ENCODE measurements at places on chromosomes 7 and 10.

GRCh38 chr7:69739931-69740431 lies 141.7 kb downstream of the AUTS2 start:
- DNase-seq = no peak

GRCh38 chr10:121800146-121800545 lies 127.7 kb downstream of the ATE1 start:
- no peak for DNase-seq

- no peak for DNase-seq
Measured at GRCh38 chr10:8876171-8876570, 821.7 kb downstream of the GATA3 start.

DNA sequence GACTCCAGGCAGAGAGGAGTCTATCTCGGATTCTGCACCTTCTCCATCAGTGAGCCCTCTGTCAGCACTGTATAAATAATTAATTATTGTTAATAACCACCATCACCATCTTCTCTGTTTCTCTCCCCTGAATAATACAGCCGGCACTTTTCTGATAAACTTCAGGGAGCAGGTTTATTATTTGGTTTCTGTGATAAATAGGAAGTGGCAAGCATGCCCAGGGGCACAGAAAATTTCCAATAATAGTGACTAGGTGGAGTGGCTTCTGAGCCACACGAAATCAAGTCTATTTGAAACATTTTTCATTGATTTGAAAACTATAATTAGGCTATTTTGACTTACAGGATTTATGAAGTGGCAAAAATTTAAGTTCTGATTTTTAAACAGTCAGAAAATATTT lies 186.8 kb upstream of the TMEM229A start:
- DNase-seq = no peak

- no peak for DNase-seq
Measured at GRCh38 chr7:151351027-151351426, 9.4 kb downstream of the NUB1 start.

DNA sequence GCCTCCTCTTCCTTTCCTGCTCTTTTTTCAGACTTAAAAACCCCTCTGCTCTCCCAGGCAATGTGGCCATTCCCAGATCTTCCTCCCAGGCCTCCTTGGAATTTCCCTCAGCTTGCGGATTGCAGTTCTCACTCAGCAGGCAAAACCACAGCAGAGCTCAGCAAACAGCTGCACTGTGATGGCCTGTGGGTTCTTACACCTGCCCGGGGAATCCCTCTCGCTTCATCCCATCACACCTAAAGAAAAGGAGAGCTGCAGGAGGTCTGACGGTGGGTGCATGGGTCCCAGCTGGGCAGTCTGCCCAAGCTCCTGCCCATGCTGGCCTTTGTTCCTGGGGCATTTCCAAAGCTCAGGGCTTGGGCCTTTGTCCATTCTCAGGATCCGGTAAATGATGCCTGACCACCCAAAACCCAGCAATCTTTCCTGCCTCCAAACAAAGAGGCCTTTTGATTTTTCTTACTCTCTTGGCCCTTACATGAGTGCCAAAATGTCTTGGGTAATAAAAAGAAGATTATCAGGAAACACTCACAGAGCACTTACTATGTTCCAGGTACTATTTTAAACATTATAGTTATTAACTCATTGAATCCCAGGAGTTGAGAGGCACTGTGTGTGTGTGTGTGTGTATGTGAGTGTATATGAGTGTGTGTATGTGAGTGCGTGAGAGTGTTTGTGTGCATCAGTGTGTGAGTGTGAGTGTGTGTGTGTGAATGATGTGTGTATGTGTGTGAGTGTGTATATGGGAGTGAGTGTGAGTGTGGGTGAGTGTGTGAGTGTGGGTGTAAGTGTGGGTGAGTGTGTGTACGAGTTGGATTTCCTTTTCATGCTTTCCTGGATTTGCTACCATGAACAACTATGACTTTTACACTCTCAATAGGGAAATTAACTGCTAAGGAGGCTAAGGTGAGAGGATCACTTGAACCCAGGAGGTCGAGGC lies 64.5 kb upstream of the PODXL start:
- no peak for DNase-seq

DNA sequence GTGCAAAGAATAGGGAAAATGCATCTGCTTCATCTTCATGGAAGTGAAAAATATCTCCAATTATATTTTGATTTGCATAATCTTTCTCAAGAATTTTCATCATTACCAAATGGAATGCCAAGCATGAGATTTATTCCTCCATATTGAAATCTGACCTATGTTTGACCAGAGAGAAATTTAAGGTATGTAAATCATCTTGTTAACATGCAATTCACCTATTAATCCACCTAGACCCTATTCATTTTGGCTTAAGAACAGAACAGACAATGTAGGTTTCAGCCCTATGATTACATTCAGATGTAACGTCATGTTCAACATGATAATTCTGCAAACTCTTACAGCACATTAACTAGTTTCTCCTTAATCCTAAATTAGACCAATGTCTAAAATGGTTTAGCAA lies 30.8 kb upstream of the TMEM140 start:
- DNase-seq = no peak

- no peak for DNase-seq
Measured at GRCh38 chr7:111390000-111390399, 172.3 kb downstream of the IMMP2L start.

DNA sequence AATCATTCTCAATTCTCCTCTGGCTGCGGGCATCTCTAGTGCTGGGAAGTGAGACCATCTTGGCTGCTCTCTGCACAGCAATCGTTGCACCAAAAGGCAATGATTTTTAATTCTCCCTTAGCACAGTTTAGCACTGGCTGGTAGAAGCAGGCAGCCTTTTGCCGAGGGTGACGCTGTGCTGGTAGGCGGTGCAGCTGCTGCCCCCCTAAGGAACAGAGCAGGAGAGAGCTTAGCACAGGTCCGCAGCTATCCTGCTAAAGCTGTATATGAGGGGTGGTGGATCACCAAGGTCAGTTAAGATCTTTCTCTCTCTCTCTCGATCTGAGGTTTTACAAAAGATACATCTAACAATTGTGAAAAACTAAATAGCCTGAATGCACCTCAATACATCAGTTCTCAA lies 390.1 kb downstream of the GATA3 start:
- peak; percentile 19 for DNase-seq

DNA sequence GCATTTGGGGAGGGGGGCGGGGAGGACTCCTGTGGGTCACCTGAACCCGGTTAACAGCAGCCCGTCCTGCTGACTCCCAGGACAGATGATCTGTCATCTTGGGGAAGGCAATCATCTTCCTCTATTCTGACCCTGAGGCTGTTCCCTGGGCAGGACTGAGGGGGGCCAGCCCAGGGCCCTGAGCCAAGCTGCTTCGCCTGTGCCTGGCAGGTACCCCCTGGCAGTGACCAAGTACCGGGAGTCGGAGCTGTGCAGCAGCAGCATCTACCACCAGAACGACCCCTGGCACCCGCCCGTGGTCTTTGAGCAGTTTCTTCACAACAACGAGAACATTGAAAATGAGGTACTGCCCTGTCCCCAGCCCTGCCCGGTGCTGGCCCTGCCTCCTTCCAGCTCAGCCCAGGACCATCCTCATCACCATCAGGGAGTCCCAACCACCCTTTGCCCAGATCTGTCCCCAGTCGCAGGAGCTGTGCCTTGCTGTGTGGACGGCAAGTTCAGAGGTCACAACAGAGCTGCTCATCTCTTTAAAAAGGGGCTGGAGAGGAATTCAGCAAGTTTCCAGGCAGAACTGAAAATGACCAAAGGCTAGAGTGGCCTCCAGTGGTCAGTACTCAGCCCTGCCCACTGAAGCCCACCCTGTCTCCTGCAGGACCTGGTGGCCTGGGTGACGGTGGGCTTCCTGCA lies 8.1 kb downstream of the AOC1 start:
- no peak for DNase-seq

- DNase-seq = no peak
Measured at GRCh38 chr7:116777651-116778281, 84.6 kb upstream of the CAPZA2 start.

- no peak for DNase-seq
Measured at GRCh38 chr7:101744588-101744987, 72.8 kb upstream of the CUX1 start.

DNA sequence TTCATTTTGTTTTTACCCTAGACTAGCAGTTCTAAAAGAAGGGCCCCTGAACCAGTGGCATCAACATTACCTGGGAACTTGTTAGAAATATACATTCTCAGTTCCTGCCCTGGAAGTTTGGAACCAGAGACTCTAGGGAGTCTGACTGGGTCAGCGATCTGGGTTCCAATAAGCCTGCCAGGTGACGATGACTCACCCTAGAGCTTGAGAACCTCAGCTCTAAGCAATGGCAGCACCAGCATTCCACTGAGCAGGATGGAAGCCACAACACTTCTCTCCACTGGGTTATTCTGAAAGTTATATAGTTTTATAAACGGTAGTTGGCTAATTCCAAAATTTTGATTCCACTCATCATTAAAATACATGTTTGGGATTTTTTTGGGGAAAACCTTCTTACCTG lies 97.0 kb upstream of the AMPH start:
- DNase-seq = no peak

DNA sequence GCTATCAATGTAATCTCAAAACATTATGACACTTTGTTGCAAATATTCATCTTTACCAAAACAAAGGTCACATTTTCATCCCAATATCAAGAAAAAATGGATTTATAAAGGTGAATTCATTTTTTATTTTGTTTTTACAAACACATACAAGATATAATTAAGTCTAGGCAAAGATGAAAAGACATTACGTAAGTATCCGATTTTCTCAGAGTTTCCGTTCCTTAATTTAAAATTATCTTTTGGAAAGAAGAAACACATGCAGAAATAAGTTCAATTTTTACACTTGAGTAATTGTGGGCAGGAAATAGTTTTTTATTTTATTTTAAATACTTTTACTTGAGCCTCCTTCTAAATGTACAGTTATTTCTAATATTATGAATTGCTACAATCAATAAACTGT lies 24.6 kb downstream of the RTKN2 start:
- DNase-seq = no peak

GRCh38 chr7:33624215-33624614 lies 281.1 kb upstream of the BMPER start:
- no peak for DNase-seq

- DNase-seq = no peak
Measured at GRCh38 chr7:19670806-19671205, 38.0 kb downstream of the POLR1F start.

DNA sequence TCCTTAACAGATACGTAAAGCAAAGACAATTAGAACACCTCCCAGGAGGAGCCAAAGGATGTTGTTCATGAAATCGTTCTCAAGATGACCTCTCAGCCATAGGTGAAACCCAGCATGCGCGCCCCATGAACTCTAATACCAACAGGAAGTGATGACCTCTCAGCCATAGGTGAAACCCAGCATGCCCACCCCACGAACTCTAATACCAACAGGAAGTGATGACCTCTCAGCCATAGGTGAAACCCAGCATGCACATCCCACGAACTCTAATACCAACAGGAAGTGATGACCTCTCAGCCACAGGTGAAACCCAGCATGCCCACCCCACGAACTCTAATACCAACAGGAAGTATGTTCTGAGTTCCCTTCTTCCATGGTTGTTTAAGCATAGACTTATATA lies 205.2 kb upstream of the ADARB2 start:
- no peak for DNase-seq

DNA sequence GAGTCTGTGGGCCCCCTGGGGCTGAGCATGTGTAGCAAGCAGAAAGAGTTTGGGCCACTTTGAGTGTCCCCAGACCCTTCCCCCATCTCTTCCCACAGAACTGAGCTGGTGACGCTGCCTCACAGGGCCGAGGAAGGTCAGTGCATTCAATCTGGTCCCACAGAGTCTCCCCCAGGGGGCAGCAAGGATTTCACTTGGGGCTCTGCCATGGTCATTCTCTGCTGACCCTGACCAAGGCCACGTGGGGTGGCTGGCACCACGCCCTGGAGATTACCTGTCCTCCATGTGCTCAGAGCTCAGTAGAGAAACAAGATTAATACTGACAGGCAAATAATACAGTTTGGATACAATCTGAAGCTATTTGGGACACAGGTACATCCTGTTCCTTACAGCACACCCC lies 30.2 kb downstream of the ADRA2A start:
- no peak for DNase-seq

DNA sequence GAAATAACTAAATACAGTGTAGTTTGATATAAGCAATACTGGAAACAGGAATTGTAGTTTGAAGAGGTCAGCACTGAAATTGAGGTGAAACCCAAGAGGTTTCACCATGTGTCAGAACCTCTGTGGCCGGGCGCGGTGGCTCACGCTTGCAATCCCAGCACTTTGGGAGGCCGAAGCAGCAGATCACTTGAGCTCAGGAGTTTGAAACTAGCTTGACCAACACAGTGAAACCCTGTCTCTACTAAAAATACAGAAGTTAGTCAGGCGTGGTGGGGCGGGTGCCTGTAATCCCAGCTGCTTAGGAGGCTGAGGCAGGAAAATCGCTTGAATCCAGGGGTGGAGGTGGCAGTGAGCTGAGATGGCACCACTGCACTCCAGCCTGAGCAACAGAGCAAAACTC lies 13.7 kb downstream of the AHCYL2 start:
- no peak for DNase-seq

GRCh38 chr7:114759347-114760062 lies 162.4 kb upstream of the MDFIC start:
- DNase-seq = no peak

DNA sequence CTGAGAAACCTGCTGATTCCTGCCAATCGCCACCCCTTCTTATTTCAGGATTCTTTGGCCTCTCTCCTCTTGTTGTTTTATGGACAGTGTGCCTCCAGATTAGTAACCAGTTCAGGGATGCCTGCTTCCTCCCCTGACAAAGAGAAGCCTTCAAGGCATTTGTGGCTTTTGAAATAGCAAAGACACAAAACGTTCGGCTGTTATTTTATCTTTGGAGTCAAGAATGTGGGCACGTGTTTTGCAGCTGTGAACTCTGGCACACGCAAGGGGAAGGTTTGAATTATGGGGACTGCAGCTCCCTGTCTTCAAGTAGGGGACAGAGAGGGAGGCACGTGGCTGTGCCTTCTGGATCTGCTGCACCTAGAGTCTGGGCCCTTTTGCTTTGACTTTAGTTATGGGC lies 157.9 kb upstream of the GRB10 start:
- DNase-seq = no peak

- no peak for DNase-seq
Measured at GRCh38 chr10:57023626-57024025, 662.6 kb upstream of the ZWINT start.

GRCh38 chr7:85021101-85021704 lies 165.7 kb downstream of the SEMA3D start:
- no peak for DNase-seq

GRCh38 chr10:114694062-114694461 lies 36.0 kb upstream of the ABLIM1 start:
- DNase-seq = no peak

- DNase-seq = no peak
Measured at GRCh38 chr7:147276783-147277370, 1160.3 kb downstream of the CNTNAP2 start.

GRCh38 chr7:33471636-33472242 lies 342.4 kb downstream of the BBS9 start:
- DNase-seq = no peak

DNA sequence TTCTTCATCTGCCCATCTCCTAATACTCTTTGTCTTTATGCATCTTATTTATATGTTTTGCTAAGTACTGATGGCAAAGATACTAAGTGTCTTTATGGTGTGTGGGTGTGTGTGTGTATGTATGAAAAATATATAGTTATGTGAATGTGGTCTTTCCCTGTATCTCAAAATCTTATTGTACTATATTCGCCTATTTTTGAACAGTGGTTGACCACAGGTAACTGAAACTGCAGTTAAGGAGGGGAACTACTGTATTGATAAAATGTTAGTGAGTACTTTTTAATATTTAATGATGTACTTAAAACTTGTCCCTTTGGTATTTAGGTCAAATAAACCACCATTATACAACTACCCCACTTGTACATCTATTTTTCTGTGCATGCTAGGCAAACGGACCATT lies 85.9 kb downstream of the ADD3 start:
- DNase-seq = no peak

- DNase-seq = no peak
Measured at GRCh38 chr7:44291733-44292419, 33.5 kb downstream of the CAMK2B start.
